CD4-positive, alpha-beta T cell treated with Interleukin-6 for 4 hours (primary cell): ENCODE measurements at places on chromosomes 1 and 21.
A peak's percentile ranks its signal among the peaks of the same experiment; 100 is the strongest.

DNA sequence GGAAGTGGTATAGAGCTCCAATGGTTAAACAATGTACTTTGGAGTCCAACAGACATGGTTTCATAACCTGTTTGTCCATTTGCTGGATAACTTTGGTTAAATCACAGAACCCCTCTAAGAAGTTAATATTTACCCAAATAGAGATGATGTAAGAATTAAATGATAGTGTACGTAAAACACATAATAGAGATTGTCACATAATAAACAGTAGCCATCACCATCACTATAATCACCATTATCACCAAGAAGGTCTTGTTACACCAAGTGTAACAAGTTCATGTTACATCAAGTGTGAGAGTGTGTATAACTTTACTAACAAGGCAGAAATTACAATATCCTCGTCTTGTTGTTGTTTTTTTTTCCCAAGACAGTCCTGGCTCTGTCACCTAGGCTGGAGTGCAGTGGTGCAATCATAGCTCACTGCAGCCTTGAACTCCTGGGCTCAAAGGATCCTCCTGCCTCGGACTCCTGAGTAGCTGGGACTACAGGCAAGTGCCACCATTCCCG lies 23.3 kb downstream of the NUCKS1 start:
- no peak for DNase-seq

- no peak for DNase-seq
These were observed 112.5 kb upstream of the SERBP1 start for GRCh38 chr1:67542747-67543146.

DNA sequence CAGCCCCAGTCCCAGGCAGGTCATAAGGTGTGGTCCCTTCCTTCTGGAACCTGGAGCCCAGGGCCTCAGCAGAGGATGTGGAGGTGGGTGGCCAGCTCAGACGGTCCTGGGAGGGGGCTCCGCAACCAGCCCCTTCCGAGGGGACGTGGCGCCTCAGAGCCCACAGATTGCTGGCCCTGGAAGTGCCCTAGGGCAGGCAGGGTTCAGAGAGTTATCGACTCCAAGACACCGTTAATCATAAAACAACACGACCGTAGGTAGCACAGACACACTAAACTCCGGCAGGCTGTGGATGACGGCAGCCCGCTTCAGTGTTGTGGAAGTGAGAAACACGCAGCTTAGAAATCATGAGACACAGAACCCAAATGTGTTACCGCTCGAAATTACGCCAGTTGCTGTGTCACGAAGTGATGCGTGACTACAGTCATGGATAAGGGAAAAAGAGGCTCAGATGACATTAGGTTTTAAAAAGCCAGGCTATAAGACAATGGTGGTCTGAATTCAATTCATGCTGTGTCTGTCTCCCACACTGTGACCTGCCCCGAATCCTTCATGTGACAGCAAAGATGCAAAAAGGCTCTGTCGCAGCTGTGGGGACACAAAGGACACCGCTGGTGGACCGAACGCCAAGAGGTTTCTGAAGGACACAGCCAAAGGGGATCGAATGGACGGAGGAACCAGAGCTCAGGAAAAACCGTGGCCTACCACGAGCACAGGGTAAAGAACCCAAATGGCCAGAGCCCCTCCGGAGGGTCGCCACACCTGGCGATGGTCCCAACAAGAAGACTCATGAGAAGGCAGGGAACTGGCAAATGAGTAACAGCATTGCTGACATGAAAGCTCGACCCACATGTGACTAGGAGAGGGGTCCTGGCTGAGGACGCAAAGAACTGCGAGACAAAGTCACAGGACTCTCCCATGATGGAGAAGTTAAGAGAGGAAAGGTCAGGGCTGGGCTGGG lies 1.7 kb upstream of the SUMO3 start:
- DNase-seq: no peak

- DNase-seq: no peak
These were observed 68.9 kb downstream of the CCDC185 start for GRCh38 chr1:223462047-223462630.

GRCh38 chr1:1906185-1907097 lies 8.6 kb upstream of the CALML6 start:
- peak; percentile 76 for DNase-seq

DNA sequence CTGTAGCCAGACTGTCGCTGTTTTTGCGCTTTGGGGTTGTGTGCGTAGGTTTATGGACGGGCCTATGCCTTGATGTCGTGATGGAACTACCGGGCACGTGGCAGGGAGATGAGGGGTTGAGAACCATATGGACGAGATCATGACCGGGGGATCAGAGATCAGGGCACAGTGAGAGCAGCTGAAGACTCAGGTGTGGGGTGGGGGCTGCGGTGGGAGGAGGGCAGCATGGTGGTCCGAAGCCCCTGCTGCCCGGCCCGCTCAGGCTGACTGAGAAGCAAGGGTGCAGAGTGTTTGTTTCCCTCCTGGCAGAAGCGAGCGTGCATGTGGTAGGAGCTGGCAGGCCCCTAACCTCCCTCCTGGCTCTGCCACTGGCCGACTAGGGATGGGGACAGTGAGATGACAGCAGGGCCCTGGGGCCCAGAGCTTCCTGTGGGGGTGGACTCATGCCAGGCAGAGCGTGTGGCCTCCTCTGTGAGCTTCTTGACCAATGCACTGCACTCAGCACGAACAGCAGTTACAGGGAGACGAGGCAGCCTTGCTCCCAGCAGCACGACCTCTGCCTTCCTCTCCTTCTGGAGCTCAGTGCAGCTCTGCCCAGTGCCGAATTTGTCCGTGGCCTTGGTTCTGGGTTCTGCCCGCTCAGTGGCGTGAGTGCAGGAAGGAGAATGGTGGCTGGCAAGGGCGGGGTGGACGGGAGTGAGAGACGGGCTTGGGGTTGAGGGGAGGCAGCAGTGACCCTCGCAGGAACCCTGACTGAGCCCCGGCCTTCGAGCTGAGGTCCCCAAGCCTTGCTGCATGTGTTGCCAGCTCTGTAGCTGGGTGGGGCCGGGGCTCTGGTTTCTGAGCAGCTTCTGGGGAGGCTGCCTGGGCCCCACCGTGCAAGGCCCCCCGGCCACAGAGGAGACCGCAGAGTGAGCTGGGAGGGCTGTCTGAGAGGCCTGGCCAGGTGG lies 22.2 kb upstream of the LRRC3 start:
- DNase-seq: no peak

DNA sequence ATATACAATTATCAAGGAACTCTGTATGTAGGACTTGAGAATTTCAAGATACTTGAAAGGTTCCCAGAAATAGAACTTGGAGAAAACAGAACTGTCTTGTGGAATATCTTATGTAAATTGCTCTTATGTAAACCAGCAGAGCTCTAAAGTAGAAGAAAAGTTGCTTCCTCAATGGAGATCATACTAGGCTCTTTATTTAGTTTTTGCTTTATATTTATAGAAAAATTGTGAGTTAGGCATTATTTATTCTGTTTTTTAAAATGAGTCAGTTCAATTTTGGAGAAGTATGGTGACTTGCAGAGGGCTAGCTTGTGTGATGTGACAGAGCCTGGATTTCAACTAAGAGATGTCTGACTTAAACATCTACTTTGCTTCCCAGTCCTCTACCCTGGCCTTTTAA lies 40.4 kb downstream of the ATP6V1G3 start:
- DNase-seq: no peak

DNA sequence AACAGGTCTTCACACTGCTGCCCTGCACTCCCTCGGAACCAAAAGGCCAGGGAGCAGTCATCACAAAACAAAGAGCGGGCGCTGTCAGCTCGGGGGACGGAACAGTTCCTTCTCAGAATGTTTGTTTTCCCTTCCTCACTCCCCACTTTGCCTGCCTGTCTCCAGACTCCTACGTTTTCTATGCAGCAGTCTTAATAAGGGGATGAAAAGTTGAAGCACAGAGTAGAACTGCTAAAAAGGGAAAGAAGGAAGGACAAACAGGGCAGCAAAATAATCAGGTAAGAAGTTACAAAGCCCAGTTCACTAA lies 738 bp upstream of the GPR161 start:
- DNase-seq: no peak

- no peak for DNase-seq
These were observed at the start of gene SLC1A7 for GRCh38 chr1:53142226-53142853. TSS of gene SLC1A7 (minus strand) at chr1:53142638. CDS start at chr1:53142449, 189 bp downstream.

DNA sequence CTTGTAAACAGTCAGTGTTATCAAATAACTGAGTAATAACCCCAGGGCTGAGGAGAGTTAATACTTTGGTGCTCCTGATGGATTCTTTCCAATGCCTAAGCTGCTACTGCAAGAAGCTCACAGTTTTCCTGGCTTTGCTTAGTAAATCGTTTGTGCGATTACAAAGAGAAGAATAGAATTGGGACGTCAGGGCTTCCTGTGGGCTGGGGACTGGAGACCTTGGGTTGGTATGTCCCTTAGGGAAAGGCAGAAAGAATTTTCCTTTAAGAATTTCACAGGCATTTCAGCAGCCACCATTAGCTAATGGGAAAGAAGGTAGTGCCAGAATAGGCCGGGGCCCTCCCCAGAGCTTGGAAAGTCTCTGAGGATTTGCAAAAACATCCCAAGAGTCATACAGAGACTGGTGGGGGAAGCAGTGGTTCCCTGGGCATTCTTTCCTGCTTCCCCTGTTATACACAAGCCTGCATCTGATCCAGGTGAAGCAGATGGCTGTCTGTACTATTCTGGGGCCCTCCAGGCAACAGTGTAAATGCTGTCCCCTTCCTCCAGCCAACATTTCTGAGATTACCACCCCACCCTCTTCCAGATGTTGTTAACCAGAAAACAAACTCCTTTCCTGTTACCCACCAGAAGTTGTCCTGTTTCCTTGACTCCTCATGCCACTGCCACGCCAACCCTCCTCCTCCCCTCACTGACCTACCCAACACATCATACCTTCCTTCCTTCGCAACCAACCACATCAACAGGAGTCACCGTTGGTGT lies 40.2 kb downstream of the PLXNA2 start:
- DNase-seq: no peak

GRCh38 chr1:9465640-9466039 lies 73.6 kb upstream of the SLC25A33 start:
- no peak for DNase-seq

- DNase-seq: no peak
These were observed 11.6 kb downstream of the DSTYK start for GRCh38 chr1:205199931-205200299.

GRCh38 chr1:100835866-100836842 lies 58.5 kb downstream of the EXTL2 start:
- no peak for DNase-seq

GRCh38 chr1:56390232-56390867 lies 189.0 kb downstream of the PLPP3 start:
- no peak for DNase-seq

GRCh38 chr1:97925151-97925550 lies 4.3 kb upstream of the DPYD start:
- DNase-seq: no peak

- no peak for DNase-seq
These were observed 326.1 kb downstream of the ASTN1 start for GRCh38 chr1:176838276-176838995.

DNA sequence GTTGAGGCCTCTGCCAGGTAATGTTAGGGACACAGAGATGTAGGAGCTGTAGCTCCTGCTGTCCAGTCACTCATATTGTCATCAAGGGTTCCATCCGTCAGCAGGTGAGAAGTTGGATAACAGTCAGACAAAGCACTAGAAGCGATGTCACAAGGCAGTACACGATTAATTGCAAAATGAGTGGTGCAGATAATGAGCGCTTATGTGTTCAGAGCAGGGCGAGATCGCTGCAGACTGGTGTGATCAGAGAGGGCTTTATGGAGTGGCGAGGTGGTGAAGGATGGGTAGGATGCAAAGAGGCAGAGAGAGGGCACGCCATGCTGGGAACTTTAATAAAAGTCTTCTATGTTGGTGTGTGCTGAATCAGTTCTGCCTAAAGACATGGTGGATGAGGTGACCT lies 8.8 kb downstream of the TMCC2 start:
- DNase-seq: no peak

- no peak for DNase-seq
These were observed 840.4 kb downstream of the USP25 start for GRCh38 chr21:16570171-16570570.

GRCh38 chr21:27804515-27804914 lies 837.6 kb upstream of the ADAMTS5 start:
- no peak for DNase-seq

DNA sequence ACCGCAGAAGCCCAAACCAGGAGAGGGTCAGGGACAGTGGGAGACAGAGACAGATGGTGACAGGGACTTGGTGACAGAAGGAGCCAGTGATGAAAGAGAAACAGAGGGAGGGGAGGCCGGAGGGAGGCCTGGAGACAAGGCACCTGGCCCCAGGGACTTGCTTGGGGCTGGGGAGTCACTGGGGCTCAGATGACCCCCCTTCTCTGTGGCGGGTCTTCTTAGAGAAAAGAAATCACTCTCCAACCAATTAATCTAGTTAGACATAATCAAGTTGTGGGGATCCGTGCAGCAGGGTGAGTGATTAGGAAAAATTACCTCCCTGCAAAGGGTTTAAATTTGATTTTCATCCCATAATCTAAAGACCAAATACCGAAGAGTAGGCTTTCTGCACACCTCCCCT lies 519.8 kb downstream of the PTPRU start:
- DNase-seq: no peak

GRCh38 chr1:5738911-5739462 lies 253.2 kb downstream of the NPHP4 start:
- DNase-seq: no peak

- no peak for DNase-seq
These were observed 172.2 kb downstream of the CHRM3 start for GRCh38 chr1:239558559-239558958.

GRCh38 chr21:28391938-28392849 lies 600.5 kb downstream of the LTN1 start:
- no peak for DNase-seq

- DNase-seq: no peak
These were observed 75.0 kb upstream of the PKN2 start for GRCh38 chr1:88609051-88609450.

DNA sequence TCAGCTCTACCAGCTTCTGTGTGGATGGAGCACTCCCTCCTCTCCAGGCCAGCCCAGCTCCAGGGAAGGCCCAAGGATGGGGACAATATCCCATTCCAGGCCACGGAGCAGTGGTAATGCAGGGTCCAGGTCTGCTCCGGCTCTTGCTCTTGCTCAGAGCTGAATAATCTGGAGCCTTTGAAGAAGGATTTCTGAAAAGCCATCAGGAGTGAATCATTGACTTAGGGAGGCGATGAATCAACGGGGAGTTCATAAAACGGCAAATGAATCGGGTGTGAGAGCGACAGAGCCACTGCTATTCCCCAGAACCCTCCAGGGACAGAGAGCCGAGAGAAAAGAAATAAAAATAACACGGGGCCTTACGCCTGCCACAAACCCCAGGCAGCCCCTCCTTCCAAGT lies 7.7 kb downstream of the POU3F1 start:
- DNase-seq: no peak
